ENCODE measurements at places on chromosomes 12 and 14.

DNA sequence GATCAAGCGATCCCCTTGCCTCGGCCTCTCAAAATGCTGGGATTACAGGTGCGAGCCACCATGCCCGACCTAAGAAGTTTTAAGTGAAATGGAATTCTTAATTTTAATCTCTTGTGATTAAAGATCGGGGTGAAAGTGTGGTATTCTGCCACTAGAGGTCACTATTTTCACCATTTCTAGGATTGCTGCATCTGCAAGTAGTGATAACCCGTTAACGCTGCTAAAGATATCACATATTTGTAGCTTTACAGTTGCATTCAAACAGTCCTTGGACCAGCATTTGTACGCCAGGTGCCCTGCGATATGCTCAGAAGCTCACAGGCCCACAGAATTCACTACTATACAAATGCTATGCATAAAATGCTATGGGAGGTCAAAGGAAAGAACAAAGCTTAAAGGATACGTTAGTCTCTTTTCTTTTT is 19.3 kb downstream of the CCDC62 start:
- DNase-seq, result peak; percentile 17

- DNase-seq, result no peak
These were observed 27.1 kb downstream of the POLE start for GRCh38 chr12:132660052-132660451.

DNA sequence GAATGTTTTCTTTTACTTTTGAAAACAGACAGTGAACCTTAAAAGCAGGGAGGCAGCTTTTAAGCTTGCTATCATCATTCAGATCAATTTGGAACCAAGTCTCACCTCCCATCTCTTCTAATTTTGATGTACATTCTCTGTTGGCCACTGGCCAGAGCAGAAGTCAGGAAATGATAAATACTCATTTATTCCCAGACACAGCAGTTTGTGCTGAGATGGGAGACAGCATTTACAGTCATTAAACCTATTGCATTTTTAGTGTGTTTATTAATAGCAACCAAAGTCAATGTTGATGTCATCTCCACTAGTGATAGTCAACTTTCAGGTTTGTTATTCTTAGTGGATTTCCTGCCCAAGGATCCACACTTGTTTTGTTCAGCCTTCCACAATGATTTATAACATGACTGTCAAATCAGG is 320.0 kb upstream of the ATP2B1 start:
- DNase-seq, result no peak

GRCh38 chr12:39300799-39301198 is 142.1 kb downstream of the KIF21A start:
- peak; percentile 2 for DNase-seq

- no peak for DNase-seq
These were observed 195.4 kb upstream of the ARHGAP5 start for GRCh38 chr14:31881531-31882310.

GRCh38 chr12:24546661-24547060 is 402.2 kb downstream of the BCAT1 start:
- DNase-seq, result no peak

GRCh38 chr14:59882957-59883356 is 12.4 kb upstream of the RTN1 start:
- DNase-seq, result no peak

DNA sequence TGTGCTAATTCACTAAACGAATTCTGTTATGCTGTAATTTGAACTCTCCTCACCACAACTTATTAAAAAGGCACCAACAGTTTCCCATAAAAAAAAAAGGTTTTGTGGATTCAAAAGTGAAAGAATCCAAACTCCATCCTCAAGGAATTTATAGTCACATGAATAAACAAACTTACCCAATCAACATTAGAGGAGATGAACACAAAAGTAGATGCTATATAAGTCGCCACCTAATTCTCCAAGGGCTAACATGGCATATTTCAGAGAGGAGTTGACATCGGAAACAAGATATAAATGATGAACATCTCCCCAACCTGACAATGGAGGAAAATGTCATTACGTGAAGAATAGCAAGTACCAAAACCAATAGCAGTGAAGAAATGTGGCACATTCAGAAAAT is 265.5 kb upstream of the PRKD1 start:
- DNase-seq, result no peak

- no peak for DNase-seq
These were observed 44.6 kb downstream of the TRAFD1 start for GRCh38 chr12:112169966-112170365.

All from AG09309 (cell line).